Tibial nerve (tissue), 4 donors: ENCODE measurements at places on chromosomes 12 and 14.

DNA sequence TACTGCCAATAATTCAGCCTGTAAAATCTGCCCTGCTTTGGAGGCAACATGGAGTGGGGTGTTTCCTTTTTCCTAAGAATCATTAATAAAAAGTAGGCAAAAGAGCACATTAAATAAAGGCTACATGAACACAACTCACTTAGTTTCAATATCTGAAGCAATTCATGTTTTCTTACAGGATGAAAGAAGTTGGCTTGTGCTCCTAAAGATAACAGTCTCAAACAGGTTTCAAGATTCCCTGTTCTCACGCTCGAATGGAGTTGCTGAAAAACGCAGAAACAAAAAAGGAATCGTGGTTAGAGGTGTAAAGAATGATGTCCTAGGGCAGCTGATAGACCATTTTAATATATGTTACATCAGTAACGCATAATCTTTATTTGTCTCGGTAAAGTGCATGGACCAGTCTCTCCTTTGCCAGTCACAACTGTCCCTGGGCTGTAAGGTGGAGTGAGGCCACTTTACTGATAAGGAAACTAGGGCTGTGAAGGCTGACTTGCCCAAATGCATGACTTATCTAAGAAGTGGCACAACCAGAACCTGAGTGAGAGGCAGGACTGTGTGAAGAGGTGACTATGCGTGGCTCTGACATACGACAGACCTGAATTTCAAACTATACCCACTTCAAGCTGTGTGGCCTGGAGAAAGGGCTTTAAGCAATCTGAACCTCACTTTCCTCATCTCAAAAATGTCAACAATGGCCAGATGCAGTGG is 12.6 kb downstream of the GIT2 start:
- no peak for DNase-seq

DNA sequence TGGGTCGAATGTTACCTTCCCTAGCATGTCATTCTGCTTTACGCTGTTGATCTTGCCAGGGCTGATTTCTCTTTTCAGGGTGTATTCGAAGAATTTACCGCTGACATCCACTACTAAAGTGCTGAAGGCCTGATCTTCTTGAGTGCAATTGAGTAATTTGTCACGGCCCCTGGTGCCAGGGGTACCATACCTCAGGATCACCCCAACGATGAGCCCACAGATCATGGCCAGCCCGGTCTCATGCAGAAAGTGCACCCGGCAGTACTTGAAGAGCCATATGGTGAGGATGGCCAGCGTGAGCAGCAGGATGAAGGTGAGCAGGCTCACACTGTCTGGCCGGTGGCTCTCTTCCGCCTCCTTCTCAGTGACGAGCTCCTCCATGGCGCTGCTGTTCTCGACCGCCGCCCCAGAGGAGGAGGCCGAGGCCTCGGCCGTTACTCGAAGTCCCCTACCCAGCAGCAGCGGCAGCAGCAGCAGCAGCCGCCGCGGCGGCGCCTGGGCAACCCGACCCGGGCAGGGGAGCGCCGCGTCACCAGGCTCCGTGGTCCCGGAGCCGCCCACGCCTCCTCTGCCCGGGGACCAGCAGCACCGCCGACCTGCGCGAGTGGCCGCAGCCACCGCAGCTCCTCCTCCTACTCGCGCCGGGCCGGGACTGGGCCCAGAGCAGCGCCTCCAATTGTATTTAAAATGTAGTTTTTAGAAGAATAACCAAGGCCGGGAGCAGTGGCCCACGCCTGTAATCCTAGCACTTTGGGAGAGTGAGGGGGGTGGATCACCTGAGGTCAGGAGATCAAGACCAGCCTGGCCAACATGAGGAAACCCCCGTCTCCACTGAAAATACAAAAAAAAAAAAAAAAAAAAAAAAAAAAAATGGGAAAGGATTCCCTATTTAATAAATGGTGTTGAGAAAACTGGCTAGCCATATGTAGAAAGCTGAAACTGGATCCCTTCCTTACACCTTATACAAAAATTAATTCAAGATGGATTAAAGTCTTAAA is 58.5 kb upstream of the TMPO start:
- no peak for DNase-seq

GRCh38 chr12:110885152-110885840 is 35.1 kb downstream of the MYL2 start:
- DNase-seq = no peak

- no peak for DNase-seq
These were observed 36.7 kb upstream of the ELK3 start for GRCh38 chr12:96157427-96157826.

DNA sequence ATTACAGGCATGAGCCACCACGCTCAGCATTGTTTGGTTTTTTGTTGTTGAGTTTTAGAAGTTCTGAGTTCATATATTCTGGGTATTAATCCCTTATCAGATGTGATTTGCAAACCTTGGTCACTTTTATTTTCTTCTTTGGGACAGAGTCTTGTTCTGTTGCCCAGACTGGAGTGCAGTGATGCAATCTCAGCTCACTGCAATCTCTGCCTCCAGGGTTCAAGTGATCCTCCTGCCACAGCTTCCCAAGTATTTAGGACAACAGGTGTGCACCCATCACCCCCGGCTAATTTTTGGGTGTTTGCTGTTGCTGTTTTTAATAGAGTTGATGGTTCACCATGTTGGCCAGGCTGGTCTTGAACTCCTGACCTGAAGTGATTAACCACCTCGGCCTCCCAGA is 11.8 kb downstream of the USP30 start:
- DNase-seq = no peak

DNA sequence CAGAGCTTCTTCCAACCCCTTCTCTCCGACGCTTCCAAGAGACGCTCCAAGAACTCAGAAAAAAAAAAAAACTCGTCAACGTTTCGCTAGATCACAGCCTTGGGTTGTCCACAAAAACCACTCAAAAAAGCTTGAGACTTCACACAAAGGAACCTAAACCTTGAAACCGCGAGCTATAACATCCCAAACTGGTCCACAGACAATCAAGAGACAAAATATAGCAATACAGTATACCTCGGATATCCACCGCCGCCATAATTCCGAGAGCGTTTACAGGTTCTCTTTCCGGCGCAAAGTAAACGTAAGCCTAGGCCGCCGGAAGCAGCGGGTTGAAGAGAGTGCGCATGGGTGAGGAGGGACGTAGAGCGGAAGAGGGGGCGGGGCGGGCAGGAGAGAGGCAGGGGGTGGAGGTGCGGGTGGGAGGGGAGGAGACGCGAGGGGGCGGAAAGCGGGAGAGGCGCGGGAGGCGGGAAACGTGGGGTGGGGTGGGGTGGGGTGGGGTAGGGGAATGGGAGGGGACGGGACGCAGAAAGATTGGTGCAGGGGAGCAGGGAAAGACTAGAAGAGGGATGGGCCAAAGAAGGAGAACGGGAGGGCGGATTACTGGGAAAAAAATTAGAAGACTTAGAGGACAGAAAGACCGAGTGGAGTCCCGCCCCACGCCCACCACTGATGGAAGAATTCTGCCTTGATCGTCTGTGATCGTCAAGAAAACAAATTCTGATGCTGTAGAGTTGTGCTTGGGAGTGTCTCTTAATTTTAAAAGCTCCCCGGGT is at the start of gene MED6:
Gene MED6 (minus strand): TSS at position 274 of the 776 bp plus-strand sequence. CDS start 18 bp downstream, at position 256.
- peak; percentile 90 for DNase-seq

- no peak for DNase-seq
These were observed 48.5 kb upstream of the CPM start for GRCh38 chr12:68981516-68981915.

DNA sequence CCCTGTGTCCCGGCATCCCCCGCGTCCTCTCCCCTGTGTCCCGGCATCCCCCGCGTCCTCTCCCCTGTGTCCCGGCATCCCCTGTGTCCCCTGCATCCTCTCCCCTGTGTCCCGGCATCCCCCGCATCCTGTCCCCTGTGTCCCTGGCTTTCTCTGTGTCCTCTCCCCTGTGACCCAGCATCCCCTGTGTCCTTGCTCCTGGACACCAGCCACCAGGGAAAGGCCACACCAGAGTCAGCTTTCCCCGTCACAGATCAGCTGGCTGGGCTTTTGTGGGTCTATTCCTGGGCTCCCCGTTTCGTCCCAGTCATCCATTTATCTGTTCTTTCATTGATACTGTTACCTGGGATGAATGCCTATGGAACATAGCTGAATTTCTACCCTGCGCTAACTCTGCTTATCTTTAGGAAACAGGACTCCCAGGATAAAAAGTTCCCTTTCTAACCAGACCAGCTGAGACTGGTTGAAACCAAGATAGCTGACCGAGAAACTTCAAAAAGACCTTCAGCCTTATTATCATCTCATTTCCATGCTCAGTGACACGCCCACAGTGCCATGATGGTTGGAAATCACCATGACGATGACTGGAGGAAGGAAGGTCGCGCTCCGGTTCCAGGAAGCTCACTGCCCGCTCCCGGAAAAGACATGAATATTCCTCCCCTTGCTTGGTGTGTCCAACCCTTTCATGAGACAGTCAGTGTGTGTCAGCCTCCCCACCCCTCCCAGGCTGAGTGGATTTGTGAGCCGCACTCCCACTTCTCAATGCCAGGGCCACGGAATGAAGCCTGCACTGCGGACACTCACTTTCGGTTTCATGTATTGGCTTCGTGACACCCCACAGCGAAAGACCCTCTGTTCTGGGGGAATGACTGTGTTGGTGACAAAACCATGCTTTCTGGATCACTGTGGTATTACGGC is 276.4 kb upstream of the SFSWAP start:
- DNase-seq = no peak

GRCh38 chr12:45121224-45121623 is 70.3 kb upstream of the DBX2 start:
- DNase-seq = no peak

DNA sequence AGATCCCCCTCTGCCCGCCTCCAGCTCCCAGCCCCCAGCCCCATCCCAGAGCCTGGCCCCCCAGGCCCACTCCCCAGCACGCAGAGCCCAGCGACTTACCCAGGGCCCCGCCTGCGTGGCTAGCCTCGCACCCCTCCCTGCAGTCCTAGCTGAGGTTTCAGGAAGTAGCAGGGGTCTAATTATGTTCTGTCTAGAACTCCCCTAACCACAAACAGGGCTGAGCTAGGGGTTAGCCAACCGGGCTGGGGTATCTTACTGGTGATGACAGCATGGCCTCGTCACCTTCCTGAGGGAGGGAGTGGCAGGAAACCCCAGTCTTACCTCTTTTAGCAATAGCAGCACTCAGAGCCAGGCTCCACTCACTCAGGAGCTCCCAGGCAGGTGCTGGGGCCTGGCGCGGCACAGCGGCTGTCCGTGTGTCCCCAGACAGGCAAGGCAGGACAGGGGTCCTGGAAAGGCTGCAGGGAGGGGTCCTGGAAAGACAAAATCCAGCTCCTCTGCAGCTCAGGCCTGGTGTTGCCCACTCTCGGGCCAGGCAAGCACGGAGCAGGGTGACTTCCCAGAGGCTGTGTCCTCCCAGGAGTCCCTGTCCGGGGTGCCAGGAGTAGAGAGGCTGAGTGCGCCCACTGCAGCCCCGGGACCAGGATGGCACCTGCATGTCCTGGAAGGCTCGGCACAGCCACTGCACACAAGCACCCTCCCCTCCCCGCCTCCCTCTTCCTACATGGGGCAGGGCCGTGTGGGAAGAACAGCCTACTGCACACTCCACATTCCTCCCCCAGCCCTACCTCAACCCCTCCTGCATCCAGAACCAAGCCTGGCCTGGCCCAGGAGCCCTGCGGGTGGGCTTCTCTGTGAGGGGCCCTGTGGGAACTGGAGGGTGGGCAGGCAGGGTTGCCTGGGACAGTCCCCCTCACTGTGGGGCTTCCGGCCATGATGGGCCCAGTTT is at the start of gene GPR132:
Gene GPR132 (minus strand): TSS at position 151 of the 949 bp plus-strand sequence. CDS start 10,010 bp downstream, outside the sequence.
- no peak for DNase-seq

- no peak for DNase-seq
These were observed 17.6 kb downstream of the LACRT start for GRCh38 chr12:54616933-54617680.

DNA sequence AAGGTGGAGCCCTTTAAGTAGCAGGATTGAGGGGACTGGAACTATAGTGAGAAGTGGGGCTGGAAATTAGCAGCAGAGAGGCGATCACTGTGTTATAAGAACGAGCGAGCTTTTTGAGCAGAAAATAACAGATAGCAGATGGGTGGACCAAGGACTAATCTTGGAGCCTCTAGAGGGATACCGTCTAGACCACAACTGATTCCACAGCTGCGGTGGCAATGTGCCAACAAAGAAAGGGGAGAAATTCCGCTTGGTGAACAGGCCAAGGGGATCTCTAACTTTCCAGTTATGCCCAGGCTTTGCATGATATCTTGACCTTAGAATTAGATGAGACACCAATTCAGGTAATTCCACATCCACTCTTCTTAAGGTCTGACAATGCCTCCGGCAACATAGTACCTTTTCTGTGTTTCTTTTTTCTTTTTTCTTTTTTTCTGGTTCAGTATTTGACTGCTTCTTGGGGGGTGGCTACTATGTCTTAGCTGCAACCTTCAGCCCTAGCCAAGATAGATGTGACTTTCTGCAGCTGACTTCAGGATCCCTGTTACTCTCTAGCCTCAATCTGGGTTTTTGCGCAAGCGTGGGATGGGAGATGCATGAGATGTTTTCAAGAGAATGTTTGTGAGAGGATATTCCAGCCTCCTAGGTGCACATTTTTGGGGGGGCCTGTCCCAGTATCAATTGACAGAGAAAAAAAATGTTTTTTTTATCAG is 143.4 kb upstream of the CPSF6 start:
- no peak for DNase-seq

DNA sequence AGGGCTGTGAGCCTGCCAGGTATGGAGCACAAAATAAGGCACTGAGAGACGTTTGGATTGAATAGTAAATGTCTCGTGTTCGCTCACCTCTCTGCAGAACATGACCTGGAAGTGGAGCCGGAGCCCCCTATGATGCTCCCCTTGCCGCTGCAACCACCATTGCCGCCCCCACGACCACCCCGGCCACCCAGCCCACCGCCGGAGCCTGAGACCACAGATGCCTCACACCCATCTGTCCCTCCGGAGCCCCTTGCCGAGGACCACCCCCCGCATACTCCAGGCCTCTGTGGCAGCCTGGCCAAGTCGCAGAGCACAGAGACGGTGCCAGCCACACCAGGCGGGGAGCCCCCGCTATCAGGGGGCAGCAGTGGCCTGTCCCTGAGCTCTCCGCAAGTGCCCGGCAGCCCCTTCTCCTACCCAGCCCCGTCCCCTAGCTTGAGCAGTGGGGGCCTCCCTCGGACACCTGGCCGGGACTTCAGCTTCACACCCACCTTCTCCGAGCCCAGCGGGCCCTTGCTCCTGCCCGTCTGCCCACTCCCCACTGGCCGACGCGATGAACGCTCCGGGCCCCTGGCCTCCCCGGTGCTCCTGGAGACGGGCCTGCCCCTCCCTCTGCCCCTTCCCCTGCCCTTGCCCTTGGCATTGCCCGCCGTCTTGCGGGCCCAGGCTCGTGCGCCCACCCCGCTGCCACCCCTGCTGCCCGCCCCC is 18.7 kb downstream of the SETD1B start:
- DNase-seq = no peak

- no peak for DNase-seq
These were observed 602.7 kb upstream of the FLRT2 start for GRCh38 chr14:84927096-84927827.

DNA sequence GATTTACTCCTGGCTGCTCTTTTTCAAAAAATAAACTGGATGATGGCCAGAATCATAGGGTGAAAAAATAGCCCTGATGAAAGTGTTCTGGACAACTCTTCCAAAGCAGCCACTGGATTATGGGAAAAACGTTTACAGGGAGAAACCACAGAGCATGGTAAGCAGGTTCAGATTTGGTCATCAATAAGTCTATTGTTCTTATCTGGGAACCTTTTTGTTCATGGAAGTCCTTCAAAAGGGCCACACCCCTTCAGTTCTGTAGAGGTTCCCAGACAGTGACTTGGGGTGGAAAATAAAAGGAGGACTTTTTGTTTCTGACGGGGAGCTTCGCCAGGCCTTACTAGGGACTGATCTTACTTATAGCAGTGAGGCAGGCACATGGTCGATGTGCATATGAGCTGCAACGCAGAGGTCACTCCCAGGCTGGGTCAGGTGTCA is 117.4 kb upstream of the SLC38A2 start:
- DNase-seq = no peak

GRCh38 chr12:119288576-119288975 is 46.0 kb upstream of the CCDC60 start:
- DNase-seq = no peak
